ENCODE measurements at places on chromosomes 4 and X.

DNA sequence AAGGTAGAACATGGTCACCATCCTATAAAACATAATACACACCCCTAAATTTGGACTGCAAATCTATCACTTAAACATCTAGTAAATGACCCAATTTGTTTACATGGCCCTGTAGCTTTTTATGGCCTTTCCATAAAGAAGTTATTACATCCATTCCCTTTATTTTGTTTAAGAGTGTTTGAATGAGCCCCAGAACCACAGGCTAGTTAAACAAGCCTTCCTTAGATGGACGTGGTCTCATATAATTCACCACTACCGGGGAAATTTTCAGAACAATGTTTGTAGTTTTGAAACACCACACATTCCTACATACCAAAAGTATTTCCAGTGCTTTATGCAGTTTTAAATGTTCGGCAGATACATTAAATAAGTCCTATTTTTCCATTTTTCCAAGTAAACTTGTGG is 12.3 kb downstream of the PDGFC start:
- DNase-seq: no peak

DNA sequence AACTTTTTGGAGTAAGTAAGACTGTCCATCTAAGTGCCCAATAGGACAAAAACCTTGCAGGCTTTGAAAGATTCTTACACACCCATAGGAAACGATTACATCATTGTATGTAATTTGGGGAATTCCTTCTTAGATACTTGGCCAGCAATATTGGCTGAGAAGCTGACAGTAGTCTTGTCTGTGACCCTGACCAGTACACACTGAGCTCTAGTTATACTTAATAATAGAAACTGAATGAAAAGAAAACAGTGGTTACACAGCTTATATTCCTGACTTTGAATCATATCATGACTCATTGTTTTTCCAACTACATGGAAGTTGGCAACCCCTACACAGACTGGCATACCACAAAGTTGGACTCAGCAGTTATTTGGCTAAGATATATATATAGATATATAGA is 7.1 kb upstream of the TLR2 start:
- DNase-seq: peak; percentile 57

DNA sequence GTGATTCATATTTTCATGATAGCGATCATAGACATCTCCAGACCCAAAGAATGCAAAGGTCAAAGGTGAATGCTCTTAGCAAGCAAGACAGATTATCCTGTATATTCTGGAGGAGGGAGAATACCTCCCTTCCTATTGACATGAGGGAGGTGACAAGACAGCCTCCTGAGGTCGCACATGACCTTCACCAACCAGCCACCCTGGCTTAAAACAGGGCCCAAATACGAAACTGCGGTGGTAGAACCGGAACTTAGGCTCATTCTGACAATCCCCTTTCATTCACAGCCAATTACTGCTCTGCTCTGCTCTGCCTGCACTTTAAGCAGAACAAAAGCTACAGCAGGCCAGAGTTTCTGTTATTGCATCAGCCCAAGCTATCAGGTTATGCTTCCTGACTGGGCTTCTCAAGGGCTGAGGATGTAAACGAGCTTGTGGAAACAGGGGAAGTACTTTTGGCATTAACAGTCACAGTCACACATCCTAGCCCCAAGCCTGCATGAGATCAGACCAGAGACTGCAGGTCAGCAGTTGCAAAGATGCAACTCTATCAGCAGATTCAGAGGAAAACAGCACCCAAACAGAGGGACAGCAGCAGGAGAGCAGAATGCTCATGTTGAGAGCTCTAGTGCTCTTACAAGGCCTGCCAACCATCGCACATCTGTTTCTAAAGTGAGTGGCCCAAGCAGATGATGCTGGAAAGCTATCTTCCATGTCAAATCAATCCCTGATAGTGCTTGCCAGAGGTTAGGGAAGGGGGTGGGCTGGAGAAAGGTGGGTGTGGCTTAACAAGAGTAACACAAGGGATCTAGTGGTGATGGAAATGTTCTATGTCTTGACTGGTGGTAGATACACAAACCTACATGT is 51.3 kb upstream of the MAP3K15 start:
- peak; percentile 87 for DNase-seq

- no peak for DNase-seq
Observed at GRCh38 chr4:128600996-128601871, 208.3 kb upstream of the JADE1 start.

DNA sequence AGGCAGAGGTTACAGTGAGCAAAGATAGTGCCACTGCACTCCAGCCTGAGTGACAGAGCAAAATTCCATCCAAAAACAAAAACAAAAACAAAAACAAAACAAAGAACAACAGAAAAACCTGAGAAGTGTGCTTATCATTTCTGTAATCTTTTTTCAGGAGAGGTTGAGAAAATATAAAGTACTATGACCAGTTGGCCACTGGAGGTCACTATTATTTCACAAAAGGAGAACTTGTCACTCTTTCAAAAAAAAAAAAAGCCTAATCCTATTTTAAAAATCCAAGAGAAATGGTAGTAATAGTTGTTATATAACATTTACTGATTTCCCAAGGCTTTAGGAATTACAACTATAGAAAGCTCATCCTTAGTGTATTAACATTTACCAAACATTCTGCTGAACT is 24.9 kb upstream of the RNF150 start:
- peak; percentile 51 for DNase-seq

- peak; percentile 65 for DNase-seq
Observed at GRCh38 chr4:9765091-9765490, 16.3 kb upstream of the DRD5 start.

DNA sequence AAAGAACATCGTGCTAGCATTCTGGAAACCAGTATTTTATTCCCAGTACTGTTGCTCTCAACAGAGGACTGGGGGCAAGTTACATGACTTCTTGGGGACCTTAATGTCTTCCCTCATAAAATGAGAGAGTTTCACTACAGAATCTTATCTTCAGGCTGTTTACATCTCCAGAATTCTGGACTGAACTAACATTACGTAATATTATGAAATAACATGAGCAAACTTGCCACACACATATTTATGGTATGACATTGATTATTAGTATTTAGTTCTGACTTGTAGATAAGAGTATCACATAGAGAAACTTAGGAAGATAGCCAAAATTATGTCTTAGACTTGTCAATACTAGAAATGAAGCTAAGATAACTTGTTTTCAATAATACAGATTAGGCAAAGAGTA is 68.0 kb downstream of the NFKB1 start:
- DNase-seq: no peak

- peak; percentile 24 for DNase-seq
Observed at GRCh38 chrX:46687619-46688018, 71.3 kb downstream of the SLC9A7 start.

DNA sequence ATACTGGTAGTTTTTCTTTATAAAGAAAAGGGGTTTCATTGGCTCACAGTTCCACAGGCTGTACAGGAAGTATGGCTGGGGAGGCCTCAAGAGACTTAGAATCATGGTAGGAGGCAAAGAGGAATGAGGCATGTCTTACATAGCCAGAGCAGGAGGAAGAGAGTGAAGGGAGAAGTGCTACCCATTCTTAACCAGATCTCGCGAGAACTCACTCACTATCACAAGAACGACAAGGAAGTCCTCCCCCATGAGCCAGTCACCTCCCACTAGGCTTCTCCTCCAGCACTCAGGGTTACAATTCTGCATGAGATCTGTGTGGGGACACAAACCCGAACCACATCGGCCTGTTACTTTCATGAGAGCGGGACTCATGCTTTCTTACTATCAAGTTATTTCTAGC is 240.5 kb downstream of the TENM3 start:
- DNase-seq: no peak

GRCh38 chr4:99891351-99891750 is 2.9 kb downstream of the LAMTOR3 start:
- no peak for DNase-seq
